ENCODE measurements at places on chromosomes 5 and 9.

- no peak for DNase-seq
These were observed 3.2 kb upstream of the MAPK9 start for GRCh38 chr5:180294913-180295555.

- no peak for DNase-seq
These were observed 8.6 kb downstream of the GBGT1 start for GRCh38 chr9:133155156-133155555.

DNA sequence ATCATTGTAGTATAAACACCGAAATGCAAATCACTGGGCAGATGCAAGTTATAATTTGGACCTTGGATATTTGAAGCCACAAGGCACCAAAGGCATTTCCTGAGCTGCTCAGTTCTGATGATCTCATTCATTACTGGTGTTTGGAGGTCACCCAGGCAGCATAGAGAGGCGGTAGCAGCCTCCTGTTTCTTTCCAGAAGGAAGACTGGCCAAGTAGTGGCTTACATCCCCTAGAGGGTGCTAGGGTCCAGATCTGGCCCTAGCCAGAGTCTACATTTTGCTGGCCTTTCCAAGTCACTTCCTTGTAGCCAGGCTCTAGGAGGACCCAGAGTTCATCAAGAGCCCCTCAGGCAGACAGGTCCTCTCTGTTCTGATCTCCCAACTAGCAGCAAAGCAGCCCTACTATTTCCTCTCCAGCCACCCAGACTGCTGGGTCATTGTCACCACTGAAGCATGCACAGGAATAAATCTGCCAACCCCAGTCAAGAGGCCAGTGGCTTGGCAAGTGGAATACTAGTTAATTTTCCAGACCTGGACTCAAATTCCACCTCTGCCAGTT is 33.4 kb upstream of the TTC1 start:
- DNase-seq: no peak

GRCh38 chr9:108323615-108324014 is 532.2 kb downstream of the ACTL7B start:
- DNase-seq: no peak

- no peak for DNase-seq
These were observed 9.4 kb downstream of the PDLIM7 start for GRCh38 chr5:177487975-177488374.

Data from skin of body (tissue), 3 donors.